ENCODE measurements at places on chromosomes 11 and 22.

GRCh38 chr11:35146074-35146521 lies 7.1 kb downstream of the CD44 start:
- no peaks in the 10 kb centered on the region for H3K27me3 ChIP-seq
- H3K36me3 ChIP-seq, result peaks cover 30% of the 10 kb centered on the region
- DNase-seq, result peak; percentile 82
- peak overlapping the region; percentile 73 for H3K27ac ChIP-seq

DNA sequence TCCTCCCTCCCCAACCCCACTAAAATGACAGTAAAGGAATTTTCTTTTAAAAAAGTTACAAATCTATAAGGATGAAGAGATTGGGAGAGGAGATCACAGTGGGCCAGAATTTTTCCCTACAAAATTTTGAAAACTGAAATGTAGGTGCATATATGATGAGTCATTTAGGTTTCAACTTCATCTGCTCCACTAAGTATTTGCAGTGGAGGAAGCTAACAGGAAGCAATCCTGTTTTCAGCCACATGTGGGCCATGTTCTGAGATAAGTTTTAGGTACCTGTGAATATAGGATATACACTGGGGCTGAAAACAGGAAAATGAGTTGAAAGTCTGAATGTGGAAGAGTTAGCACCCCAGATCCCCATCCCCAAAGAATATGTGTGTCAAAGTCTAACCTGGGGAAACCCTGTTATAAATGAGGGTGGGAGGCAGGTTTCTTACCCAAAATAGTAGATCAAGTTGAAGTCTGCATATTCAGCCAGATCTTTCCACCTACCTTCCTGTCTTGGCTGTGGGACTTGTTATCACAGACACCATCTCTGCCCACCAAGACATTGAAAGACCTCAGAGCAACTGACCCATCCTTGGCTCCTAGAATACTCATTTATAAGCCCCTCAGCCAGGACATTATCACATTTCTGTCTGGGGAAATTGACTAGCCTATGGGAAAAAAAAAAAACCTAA lies 87.3 kb downstream of the PACS1 start:
- H3K4me3 ChIP-seq, result no peak overlapping the region
- no peaks in the 10 kb centered on the region for H3K27me3 ChIP-seq
- H3K27ac ChIP-seq, result no peak overlapping the region
- no peak for DNase-seq

DNA sequence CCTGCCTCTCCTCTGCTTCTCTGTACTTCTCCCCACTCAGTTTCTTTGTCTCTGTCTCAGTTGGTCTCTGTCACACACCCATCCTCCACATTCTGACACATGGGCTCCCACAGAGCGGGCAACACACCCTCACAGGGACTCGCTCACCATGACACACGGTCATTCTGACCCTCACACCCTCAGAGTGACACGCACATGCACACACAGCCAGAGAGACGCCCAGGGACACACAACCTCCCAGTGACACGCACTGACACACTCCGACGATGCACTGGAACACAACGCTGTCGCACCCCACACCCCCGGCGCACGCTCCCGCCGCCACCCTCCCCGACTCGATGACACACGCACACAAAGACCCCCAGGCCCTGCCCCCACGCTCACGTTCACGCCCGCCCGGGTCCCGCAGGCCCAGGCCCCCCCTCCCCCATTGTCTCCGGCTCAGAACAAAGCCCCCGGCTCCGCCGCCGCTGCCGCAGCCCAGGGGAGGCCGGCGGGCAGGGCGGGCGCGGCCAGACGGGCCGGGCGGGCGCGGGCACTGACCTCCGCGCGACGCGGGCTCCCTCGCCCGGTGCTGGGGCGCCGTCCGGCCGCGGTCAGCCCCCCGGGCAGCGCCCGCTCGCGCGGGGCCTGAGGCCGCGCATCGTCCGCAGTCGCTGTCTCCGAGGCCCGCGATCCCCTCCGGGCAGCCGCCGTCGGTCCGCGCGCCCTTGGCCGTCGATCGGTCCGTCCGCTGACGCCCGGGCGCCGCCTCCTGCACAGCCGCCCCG lies 404 bp downstream of the DCHS1 start:
- no peak overlapping the region for H3K4me3 ChIP-seq
- peaks cover 19% of the 10 kb centered on the region for H3K27me3 ChIP-seq
- H3K36me3 ChIP-seq, result no peaks in the 10 kb centered on the region
- no peaks in the 10 kb centered on the region for H3K4me1 ChIP-seq
- no peak overlapping the region for H3K27ac ChIP-seq
- DNase-seq, result no peak

GRCh38 chr11:75777461-75778110 lies 9.0 kb downstream of the DGAT2 start:
- H3K27me3 ChIP-seq, result no peaks in the 10 kb centered on the region
- H3K27ac ChIP-seq, result no peak overlapping the region
- no peak overlapping the region for H3K4me3 ChIP-seq
- peaks cover 6% of the 10 kb centered on the region for H3K36me3 ChIP-seq

GRCh38 chr11:12295943-12296342 lies 81.4 kb upstream of the PARVA start:
- DNase-seq, result no peak
- H3K27ac ChIP-seq, result no peak overlapping the region
- H3K4me1 ChIP-seq, result no peaks in the 10 kb centered on the region
- H3K36me3 ChIP-seq, result peaks cover 6% of the 10 kb centered on the region
- no peaks in the 10 kb centered on the region for H3K27me3 ChIP-seq
- H3K4me3 ChIP-seq, result no peak overlapping the region

- DNase-seq, result no peak
- no peak overlapping the region for H3K4me3 ChIP-seq
- H3K27me3 ChIP-seq, result no peaks in the 10 kb centered on the region
- H3K4me1 ChIP-seq, result no peaks in the 10 kb centered on the region
Observed at GRCh38 chr11:128852327-128853023, 14.6 kb downstream of the KCNJ1 start.

GRCh38 chr11:66315921-66316811 lies 678 bp downstream of the CD248 start:
- H3K4me3 ChIP-seq, result no peak overlapping the region
- peak overlapping the region; percentile 77 for H3K27ac ChIP-seq
- no peaks in the 10 kb centered on the region for H3K36me3 ChIP-seq

GRCh38 chr22:47370448-47371262 lies 608.2 kb downstream of the TBC1D22A start:
- no peak for DNase-seq
- no peaks in the 10 kb centered on the region for H3K36me3 ChIP-seq
- H3K27ac ChIP-seq, result no peak overlapping the region
- no peak overlapping the region for H3K4me3 ChIP-seq

DNA sequence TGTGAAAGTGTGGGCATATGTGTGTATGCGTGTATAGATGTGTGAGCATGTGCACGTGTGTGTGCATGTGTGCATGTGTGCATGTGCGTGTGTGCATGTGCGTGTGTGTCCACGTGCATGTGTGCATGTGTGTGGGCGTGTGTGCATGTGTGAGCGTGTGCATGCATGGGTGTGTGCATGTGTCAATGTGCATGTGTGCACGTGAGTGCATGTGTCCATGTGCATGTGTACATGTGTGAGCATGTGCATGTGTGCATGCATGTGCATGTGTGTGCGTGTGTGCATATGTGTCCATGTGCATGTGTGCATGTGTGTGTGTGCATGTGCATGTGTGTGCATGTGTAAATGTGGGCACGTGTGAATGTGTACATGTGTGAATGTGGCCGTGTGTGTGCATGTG lies 95.3 kb downstream of the ST3GAL4 start:
- no peak overlapping the region for H3K4me3 ChIP-seq
- no peak overlapping the region for H3K27ac ChIP-seq
- H3K36me3 ChIP-seq, result no peaks in the 10 kb centered on the region

DNA sequence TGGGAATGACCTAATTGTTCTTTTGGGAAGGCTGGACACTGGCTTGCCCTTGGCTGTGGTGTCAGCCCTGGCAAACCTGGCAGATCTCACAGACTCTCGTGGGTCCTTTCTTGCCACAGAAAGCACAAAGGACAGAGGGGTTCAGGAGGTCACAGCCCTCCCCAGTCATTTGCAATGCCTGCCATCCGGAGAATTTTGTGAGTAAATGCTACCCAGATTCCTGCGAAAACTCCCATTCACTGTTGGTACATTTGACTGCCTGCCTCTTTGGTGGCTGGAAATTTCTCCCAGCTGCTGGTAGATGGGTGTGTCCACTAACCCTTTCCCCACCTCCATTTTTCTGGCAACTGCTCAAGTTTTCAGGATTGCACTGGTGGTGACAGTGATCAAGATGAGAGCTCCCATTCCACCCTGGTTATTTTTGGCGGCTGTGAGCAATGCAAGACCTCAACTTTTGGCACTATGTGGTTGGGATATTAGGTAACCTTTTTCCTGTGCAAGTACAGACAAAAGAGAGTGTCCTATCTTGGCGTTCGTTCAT lies 155.7 kb downstream of the NAV2 start:
- peak; percentile 100 for DNase-seq
- H3K4me1 ChIP-seq, result peaks cover 14% of the 10 kb centered on the region
- H3K27ac ChIP-seq, result no peak overlapping the region
- no peaks in the 10 kb centered on the region for H3K27me3 ChIP-seq
- H3K4me3 ChIP-seq, result no peak overlapping the region

GRCh38 chr11:113533425-113533698 lies 58.2 kb upstream of the DRD2 start:
- no peak overlapping the region for H3K4me3 ChIP-seq
- no peak for DNase-seq
- H3K27ac ChIP-seq, result no peak overlapping the region
- H3K27me3 ChIP-seq, result no peaks in the 10 kb centered on the region

DNA sequence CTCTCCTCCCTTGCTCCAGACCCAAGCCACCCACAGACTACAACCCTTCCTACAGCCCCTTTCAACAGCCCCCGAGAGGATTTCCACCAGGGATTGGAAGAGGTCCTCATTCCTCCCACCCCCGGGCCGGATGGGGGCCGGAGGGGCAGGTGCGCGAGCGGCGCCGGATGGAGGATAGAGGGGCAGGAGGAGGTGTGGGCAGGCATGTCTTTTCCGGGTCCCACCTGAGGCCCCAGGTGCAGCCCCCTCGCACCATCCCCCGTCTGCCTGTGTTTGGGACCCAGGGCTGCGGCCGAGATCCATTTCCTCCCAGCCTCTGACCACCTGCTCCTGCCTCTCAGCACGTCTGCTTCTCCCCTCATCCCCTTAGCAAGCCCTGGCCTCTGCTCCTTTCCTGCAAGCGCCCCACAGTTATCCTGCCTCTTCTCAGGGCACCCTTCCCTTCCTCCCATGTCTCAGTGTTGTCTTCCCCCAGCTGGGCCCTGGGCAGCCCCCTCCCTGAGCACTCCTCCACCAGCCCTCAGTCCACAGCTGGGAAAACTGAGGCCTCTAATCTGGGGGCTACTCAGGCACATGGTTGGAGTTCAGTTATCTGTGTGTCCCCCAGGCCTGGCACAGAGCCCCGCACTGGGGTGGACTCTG lies 19.3 kb upstream of the CBX7 start:
- no peaks in the 10 kb centered on the region for H3K27me3 ChIP-seq
- peaks cover 6% of the 10 kb centered on the region for H3K36me3 ChIP-seq
- H3K4me3 ChIP-seq, result no peak overlapping the region
- H3K27ac ChIP-seq, result no peak overlapping the region
- no peak for DNase-seq

GRCh38 chr11:119673759-119674336 lies 55.2 kb downstream of the NECTIN1 start:
- H3K27me3 ChIP-seq, result no peaks in the 10 kb centered on the region
- H3K4me3 ChIP-seq, result no peak overlapping the region
- H3K27ac ChIP-seq, result no peak overlapping the region
- no peaks in the 10 kb centered on the region for H3K4me1 ChIP-seq

- H3K27ac ChIP-seq, result no peak within 1 kb of the TSS
- no peaks in the 10 kb centered on the region for H3K27me3 ChIP-seq
- no peak within 1 kb of the TSS for H3K4me3 ChIP-seq
- peaks cover 7% of the 10 kb centered on the region for H3K36me3 ChIP-seq
- no peaks in the 10 kb centered on the region for H3K4me1 ChIP-seq
Observed at GRCh38 chr11:1074244-1075221, at the start of gene MUC2. Gene MUC2, plus strand, starts transcription at chr11:1074874.
